ENCODE measurements at places on chromosomes 2 and 18.

GRCh38 chr2:157627594-157628476 lies 829 bp downstream of the ACVR1C start:
- no peak for DNase-seq

- no peak for DNase-seq
Measured at GRCh38 chr2:241314226-241315092, 1.0 kb downstream of the HDLBP start.

DNA sequence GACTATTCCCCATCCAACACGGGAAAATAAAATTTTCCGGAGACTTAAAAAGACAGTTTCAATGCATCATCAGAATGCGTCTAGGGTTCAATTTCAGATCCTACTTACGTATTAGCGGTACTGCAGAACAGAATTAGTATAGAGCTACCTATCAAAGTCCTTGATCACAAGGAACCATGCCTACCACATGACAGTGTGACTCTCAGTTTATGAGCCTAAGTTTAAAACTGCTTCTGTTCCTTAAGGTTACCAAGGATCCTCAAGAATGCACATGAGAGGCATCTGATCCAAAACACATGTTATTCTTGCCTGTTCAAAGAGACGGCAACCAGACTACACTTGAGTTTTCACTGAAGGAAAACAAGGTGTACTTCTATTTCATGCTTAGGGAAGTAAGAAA lies 369.7 kb downstream of the EPHA4 start:
- DNase-seq = no peak

GRCh38 chr2:238808761-238809160 lies 39.1 kb upstream of the TWIST2 start:
- no peak for DNase-seq

DNA sequence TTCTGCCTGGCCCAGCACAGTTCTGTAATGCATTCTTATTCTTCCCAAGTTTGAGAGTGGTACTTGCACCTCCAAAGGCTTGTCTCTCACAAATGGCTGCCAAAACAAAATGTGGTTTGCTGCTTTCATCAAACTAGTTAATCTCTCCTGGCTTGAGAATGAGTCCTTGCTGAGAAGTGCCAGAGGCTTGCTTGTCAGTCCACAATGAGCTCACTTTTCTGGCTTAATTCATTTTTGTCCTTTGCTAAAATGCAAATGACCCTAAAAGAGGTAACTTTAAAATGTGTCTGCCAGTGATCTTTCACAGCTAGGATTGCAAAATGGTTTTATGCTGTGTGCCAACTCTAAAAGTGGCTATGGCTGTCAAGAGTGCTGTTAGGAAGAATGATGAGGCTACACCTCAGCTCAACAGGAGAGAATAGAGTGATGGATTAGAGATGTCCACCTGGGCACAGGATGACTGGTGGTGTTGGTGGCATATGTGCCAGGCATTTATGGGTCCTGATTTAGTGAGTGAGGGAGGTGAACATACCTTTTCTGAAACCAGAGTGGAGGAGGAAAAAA lies 291.2 kb upstream of the HNMT start:
- DNase-seq = no peak

DNA sequence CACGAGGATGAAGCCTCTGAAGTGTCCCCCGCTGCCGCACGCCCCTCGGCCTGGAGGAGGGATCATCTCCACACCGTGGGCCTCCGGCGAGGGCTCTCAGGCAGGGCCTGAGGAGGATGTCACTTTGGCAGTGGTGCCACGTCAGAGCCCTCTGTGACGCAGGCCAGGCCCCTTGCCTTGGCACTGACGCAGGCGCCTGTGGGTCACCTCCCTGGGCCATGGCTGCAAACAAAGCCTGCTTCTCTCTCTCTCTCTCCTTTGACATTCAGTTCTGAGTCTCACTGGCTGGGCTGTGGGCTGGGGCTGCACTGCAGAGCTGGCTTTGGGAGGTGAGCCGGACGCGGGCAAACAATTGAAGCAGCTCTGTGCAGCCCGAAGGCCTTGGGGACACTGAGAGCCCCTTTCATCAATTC lies 273.7 kb downstream of the TWIST2 start:
- no peak for DNase-seq

All from uterus (tissue), 4 donors.